ENCODE measurements at places on chromosomes 3 and 15. TPM values are rescaled to one million over a fixed set of nuclear protein-coding genes. Genes with fewer than 3 reads are reported as not detected.
A peak's percentile ranks its signal among the peaks of the same experiment; 100 is the strongest.

Gene B3GNT5
- 3.1 TPM for total RNA-seq

Gene TMC3
- total RNA-seq: not detected

Gene CCR1
- total RNA-seq: 10.0 TPM

DNA sequence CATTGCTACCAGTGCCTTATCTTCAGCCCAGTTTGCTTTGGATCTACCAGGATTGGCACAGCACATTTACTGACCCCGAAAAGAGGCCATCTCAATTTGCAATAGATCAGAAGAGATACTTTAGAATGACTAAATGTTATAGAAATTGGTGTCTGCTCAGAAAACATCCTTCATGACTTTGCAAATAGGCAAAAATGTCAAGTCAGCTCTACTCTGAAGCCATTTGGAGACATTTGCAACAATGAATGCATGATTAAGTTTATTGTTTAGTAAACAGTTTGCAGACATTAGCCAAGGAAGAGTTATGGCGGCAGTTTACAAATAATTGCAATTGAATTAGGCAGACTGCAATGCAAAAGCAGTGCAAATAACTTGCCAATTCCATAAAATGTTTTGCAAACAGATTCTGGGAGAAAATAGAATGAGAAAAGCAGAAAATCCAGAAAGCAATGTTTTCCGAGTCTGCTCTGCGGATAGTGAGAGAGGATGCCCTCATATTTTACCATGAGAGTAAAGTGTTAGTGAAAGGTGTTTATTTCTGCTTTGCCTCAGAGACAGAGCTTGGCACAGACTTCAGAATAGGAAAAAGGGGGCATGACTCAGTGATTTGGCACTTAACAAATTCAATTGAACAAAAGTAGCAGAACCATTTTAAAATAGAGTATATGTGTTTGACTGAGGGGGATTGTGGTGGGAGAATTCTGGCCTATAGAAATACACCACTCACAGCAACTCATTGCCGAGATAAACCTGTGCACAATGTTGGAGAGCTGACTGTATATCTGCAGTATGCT lies 334.9 kb upstream of the NR2F2 start:
- no peaks in the 10 kb centered on the region for H3K36me3 ChIP-seq
- DNase-seq: no peak
- no peaks in the 10 kb centered on the region for H3K4me1 ChIP-seq
- H3K27me3 ChIP-seq: no peaks in the 10 kb centered on the region
- H3K4me3 ChIP-seq: no peak overlapping the region

DNA sequence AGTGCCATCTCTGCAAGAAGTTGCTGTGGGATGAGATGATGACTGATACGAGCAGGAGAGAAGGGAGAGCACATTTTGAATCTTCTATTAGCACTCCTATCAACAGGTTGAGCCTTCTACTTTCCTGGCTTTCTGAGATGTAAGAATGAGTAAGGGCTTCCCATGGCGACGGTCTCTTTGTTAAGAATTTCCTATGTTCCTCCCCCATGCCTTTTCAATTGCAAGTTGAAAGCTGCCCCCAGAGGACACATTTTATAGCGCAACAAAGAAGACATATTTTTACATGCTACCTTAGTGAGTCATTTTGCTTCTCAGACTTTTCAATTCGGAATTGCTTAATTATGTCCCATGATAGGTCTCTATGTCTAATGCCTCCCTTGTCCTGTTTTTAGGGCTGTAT lies 71.3 kb upstream of the LRTM1 start:
- H3K4me3 ChIP-seq: no peak overlapping the region
- DNase-seq: no peak
- no peak overlapping the region for H3K27ac ChIP-seq
- peaks cover 9% of the 10 kb centered on the region for H3K4me1 ChIP-seq

GRCh38 chr3:4548356-4548755 lies 55.2 kb downstream of the ITPR1 start:
- H3K4me3 ChIP-seq: no peak overlapping the region
- peaks cover 55% of the 10 kb centered on the region for H3K4me1 ChIP-seq
- no peaks in the 10 kb centered on the region for H3K27me3 ChIP-seq
- DNase-seq: no peak

DNA sequence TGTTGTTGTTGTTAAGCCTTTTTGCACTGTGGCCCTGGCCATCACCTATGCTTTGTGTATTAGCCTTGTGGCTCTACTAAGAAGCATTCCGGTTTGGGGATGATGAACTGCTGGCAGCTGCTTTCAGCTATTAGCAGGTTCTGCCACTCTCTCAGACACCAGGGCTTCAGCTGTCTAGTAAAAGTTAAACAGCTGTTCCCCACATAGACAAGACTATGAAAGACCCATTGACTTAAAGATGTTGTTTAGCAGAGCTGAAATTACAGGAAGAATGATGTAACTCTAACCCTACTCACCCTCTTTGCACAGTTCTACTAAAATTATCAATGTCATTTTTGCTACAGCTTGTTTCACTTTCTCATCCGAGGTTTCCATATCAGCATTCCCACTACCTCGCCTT lies 131.2 kb upstream of the CGNL1 start:
- no peaks in the 10 kb centered on the region for H3K36me3 ChIP-seq
- H3K4me1 ChIP-seq: no peaks in the 10 kb centered on the region
- no peak overlapping the region for H3K27ac ChIP-seq
- no peak for DNase-seq
- no peaks in the 10 kb centered on the region for H3K27me3 ChIP-seq

- H3K36me3 ChIP-seq: peaks cover 38% of the 10 kb centered on the region
- peak overlapping the region; percentile 70 for H3K27ac ChIP-seq
- DNase-seq: no peak
- H3K4me3 ChIP-seq: no peak overlapping the region
- H3K27me3 ChIP-seq: no peaks in the 10 kb centered on the region
Observed at GRCh38 chr15:25683911-25684310, 179.2 kb downstream of the ATP10A start.

- no peak overlapping the region for H3K27ac ChIP-seq
- H3K4me1 ChIP-seq: peaks cover 5% of the 10 kb centered on the region
- DNase-seq: no peak
- no peaks in the 10 kb centered on the region for H3K27me3 ChIP-seq
- no peak overlapping the region for H3K4me3 ChIP-seq
- no peaks in the 10 kb centered on the region for H3K36me3 ChIP-seq
Observed at GRCh38 chr3:115363071-115363470, 216.0 kb upstream of the ZBTB20 start.

DNA sequence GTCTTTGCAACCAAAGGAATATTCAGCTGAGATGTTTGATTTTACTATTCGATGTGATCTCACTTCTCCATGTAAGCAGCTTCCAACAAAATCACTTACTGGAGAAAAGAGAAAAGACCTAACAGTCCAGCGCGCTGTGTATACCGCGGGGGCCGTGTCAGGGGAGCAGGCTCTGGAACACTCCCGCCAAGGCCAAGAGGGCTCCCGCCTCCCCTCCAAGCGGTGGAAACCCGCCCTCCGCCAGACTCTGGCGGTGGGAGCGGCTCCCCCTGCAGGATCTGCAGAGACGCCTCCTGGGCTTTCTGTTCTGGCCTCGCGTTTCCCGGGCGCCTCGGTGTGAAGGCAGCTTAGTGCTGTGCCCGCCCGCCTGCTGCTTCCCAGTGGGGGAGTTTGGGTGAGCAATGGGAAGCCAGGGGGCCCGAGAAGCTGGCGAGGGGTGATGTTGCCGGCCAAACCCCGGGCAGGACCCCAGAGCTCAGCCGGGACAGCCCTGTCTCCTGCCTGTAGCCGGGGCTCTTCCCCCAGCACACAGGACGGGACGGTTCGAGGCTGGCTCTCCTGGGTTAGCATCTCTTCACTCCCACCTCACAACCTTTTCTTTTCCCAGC lies 36.3 kb downstream of the CHST14 start:
- peaks cover 8% of the 10 kb centered on the region for H3K4me1 ChIP-seq
- no peak overlapping the region for H3K27ac ChIP-seq
- H3K4me3 ChIP-seq: peak overlapping the region; percentile 63
- no peaks in the 10 kb centered on the region for H3K36me3 ChIP-seq
- DNase-seq: no peak

GRCh38 chr3:13427662-13428603 lies 7.8 kb upstream of the NUP210 start:
- no peak overlapping the region for H3K4me3 ChIP-seq
- DNase-seq: no peak
- H3K4me1 ChIP-seq: no peaks in the 10 kb centered on the region
- no peak overlapping the region for H3K27ac ChIP-seq
- H3K27me3 ChIP-seq: no peaks in the 10 kb centered on the region
- H3K36me3 ChIP-seq: no peaks in the 10 kb centered on the region

GRCh38 chr15:27601239-27601960 lies 497.7 kb downstream of the OCA2 start:
- no peaks in the 10 kb centered on the region for H3K4me1 ChIP-seq
- H3K4me3 ChIP-seq: no peak overlapping the region
- no peak overlapping the region for H3K27ac ChIP-seq
- DNase-seq: no peak

Data from thoracic aorta (tissue), 2 donors.